Activated CD8-positive, alpha-beta memory T cell treated with anti-CD3 and anti-CD28 coated beads for 36 hours (primary cell): ENCODE measurements at places on chromosomes 2 and 18. TPM values are rescaled to one million over a fixed set of nuclear protein-coding genes. Genes with fewer than 3 reads are reported as not detected.

Gene COLEC11
- 0.38 TPM for total RNA-seq

Gene MC5R
- total RNA-seq = not detected

Gene SPP2
- total RNA-seq = not detected

Gene TIMM21
- total RNA-seq = 74.7 TPM

Gene RFTN2
- not detected for total RNA-seq
